ENCODE measurements at places on chromosomes 13 and 19. TPM values are rescaled to one million over a fixed set of nuclear protein-coding genes. Genes with fewer than 3 reads are reported as not detected.

DNA sequence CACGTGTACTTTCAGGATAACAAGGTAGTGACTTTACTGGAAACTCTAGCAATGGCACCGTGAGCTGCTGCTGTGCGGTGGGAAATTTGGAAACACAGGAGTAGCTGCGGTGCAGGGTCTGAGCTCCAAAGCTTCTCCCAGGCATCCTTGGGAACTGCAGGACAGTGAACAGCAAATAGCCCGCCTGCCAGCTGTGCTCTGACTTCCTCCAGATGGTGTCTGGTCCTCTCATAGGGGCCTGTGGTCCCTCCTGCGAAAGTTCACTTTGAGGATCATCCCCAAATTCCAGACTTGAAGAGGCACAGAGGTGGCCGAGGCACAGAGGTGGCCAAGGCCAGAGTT, 287.3 kb upstream of the MAB21L1 start:
- no peaks in the 10 kb centered on the region for H3K36me3 ChIP-seq
- no peaks in the 10 kb centered on the region for H3K27me3 ChIP-seq
- no peak overlapping the region for H3K4me3 ChIP-seq
- DNase-seq = no peak
- H3K27ac ChIP-seq = no peak overlapping the region

DNA sequence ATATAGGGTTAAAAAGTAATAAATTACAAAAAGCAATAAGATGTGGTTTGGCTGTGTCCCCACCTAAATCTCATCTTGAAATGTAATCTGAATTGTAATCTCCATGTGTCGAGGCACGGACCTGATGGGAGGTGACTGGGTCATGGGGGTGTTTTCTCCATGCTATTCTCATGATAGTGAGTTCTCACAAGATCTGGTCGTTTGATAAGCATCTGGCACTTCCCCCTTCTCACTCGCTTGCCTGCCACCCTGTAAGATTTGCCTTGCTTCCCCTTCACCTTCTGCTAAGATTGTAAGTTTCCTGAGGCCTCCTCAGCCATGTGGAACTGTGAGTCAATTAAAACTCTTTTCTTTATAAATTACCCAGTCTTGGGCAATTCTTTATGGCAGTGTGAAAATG, 577.4 kb downstream of the TBC1D4 start:
- no peaks in the 10 kb centered on the region for H3K4me1 ChIP-seq
- H3K27ac ChIP-seq = no peak overlapping the region
- H3K36me3 ChIP-seq = no peaks in the 10 kb centered on the region
- no peaks in the 10 kb centered on the region for H3K27me3 ChIP-seq

The ZNF790 gene
- 5.9 TPM for total RNA-seq

The CEACAM8 gene
- total RNA-seq = not detected

DNA sequence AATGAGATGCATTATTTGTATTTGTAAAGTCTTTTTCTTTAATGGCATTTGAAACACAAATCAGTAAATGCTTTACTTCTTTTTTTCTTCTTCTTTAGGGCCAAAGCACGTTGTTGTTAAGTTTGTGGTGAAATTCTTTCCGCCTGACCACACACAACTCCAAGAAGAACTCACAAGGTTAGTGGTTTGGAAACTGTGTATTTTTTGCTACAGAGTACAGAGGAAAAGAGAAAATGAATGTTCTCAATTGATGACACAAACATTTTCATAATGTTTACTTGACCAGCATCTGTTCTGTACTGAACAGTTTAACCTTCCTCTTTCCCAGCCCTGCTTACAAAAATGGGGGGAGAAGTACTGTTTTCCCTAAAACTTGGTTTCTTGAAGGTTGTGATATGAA, 190.9 kb upstream of the RNF113B start:
- H3K4me1 ChIP-seq = peaks cover 3% of the 10 kb centered on the region
- H3K27me3 ChIP-seq = no peaks in the 10 kb centered on the region
- no peak overlapping the region for H3K27ac ChIP-seq
- no peak for DNase-seq
- H3K4me3 ChIP-seq = no peak overlapping the region
- no peaks in the 10 kb centered on the region for H3K36me3 ChIP-seq

- no peaks in the 10 kb centered on the region for H3K4me1 ChIP-seq
- H3K27me3 ChIP-seq = no peaks in the 10 kb centered on the region
- no peak for DNase-seq
- H3K27ac ChIP-seq = no peak overlapping the region
- H3K36me3 ChIP-seq = no peaks in the 10 kb centered on the region
- H3K4me3 ChIP-seq = no peak overlapping the region
Observed at GRCh38 chr13:86541461-86541860, 742.2 kb upstream of the SLITRK6 start.

The UBE2L5 gene
- total RNA-seq = 0.21 TPM

- no peak for DNase-seq
- no peaks in the 10 kb centered on the region for H3K4me1 ChIP-seq
- H3K36me3 ChIP-seq = no peaks in the 10 kb centered on the region
- no peak overlapping the region for H3K27ac ChIP-seq
- H3K4me3 ChIP-seq = no peak overlapping the region
Observed at GRCh38 chr13:93637852-93638251, 411.2 kb downstream of the GPC6 start.

- H3K4me3 ChIP-seq = no peak overlapping the region
- H3K27ac ChIP-seq = no peak overlapping the region
- no peaks in the 10 kb centered on the region for H3K36me3 ChIP-seq
- H3K4me1 ChIP-seq = peaks cover 6% of the 10 kb centered on the region
- no peaks in the 10 kb centered on the region for H3K27me3 ChIP-seq
- DNase-seq = no peak
Observed at GRCh38 chr13:50509167-50509566, 334.3 kb downstream of the DLEU7 start.

- no peaks in the 10 kb centered on the region for H3K27me3 ChIP-seq
- H3K36me3 ChIP-seq = no peaks in the 10 kb centered on the region
- peaks cover 20% of the 10 kb centered on the region for H3K4me1 ChIP-seq
- DNase-seq = no peak
- peak overlapping the region; percentile 79 for H3K27ac ChIP-seq
- no peak overlapping the region for H3K4me3 ChIP-seq
Observed at GRCh38 chr13:98485561-98485960, 91.3 kb downstream of the STK24 start.

- H3K4me1 ChIP-seq = no peaks in the 10 kb centered on the region
- no peaks in the 10 kb centered on the region for H3K36me3 ChIP-seq
- H3K4me3 ChIP-seq = no peak overlapping the region
- no peaks in the 10 kb centered on the region for H3K27me3 ChIP-seq
- DNase-seq = no peak
- H3K27ac ChIP-seq = no peak overlapping the region
Observed at GRCh38 chr13:45595965-45596364, 19.6 kb downstream of the ERICH6B start.

The KCNC3 gene
- total RNA-seq = 0.85 TPM

- H3K27me3 ChIP-seq = no peaks in the 10 kb centered on the region
- DNase-seq = no peak
- H3K27ac ChIP-seq = no peak overlapping the region
- H3K4me3 ChIP-seq = no peak overlapping the region
- H3K4me1 ChIP-seq = no peaks in the 10 kb centered on the region
Observed at GRCh38 chr19:19217099-19217498, 5.3 kb downstream of the NCAN start.

GRCh38 chr19:2529473-2529918, 53.6 kb downstream of the GADD45B start:
- H3K4me3 ChIP-seq = no peak overlapping the region
- no peak overlapping the region for H3K27ac ChIP-seq
- H3K4me1 ChIP-seq = no peaks in the 10 kb centered on the region
- no peak for DNase-seq
- no peaks in the 10 kb centered on the region for H3K27me3 ChIP-seq

GRCh38 chr19:32458500-32459123, 53.0 kb downstream of the DPY19L3 start:
- H3K4me3 ChIP-seq = no peak overlapping the region
- no peak for DNase-seq
- no peaks in the 10 kb centered on the region for H3K27me3 ChIP-seq

The LILRB3 gene
- 5.3 TPM for total RNA-seq

The KIR2DL3 gene
- not detected for total RNA-seq

- no peaks in the 10 kb centered on the region for H3K4me1 ChIP-seq
- H3K27me3 ChIP-seq = no peaks in the 10 kb centered on the region
- no peak overlapping the region for H3K27ac ChIP-seq
- H3K4me3 ChIP-seq = no peak overlapping the region
- no peak for DNase-seq
Observed at GRCh38 chr13:28851422-28851821, 31.3 kb downstream of the MTUS2 start.

DNA sequence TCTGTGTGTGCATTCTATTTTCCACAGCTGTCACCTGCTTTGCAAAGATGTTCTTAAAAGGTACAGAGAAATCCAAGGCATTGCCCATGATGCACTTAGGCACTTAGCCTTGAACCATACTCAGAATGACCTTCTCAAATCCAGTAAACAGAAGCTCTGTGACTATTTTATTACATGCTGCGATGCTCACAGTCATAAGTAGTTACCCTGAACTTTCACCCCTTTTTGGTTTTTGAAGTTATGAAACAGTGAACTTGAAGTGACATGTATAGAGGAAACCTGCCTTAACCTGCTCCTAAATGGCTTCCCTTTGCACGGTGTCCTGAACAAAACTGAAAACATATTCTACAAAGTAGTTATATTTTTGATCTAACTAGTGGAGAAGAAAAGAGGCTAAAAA, 100.4 kb downstream of the SLC10A2 start:
- no peak for DNase-seq
- H3K27ac ChIP-seq = no peak overlapping the region
- no peaks in the 10 kb centered on the region for H3K27me3 ChIP-seq
- H3K4me3 ChIP-seq = no peak overlapping the region

The TRIP10 gene
- 144 TPM for total RNA-seq

GRCh38 chr13:84867246-84867645, 932.0 kb downstream of the SLITRK6 start:
- no peaks in the 10 kb centered on the region for H3K4me1 ChIP-seq
- no peak overlapping the region for H3K4me3 ChIP-seq
- no peaks in the 10 kb centered on the region for H3K27me3 ChIP-seq

DNA sequence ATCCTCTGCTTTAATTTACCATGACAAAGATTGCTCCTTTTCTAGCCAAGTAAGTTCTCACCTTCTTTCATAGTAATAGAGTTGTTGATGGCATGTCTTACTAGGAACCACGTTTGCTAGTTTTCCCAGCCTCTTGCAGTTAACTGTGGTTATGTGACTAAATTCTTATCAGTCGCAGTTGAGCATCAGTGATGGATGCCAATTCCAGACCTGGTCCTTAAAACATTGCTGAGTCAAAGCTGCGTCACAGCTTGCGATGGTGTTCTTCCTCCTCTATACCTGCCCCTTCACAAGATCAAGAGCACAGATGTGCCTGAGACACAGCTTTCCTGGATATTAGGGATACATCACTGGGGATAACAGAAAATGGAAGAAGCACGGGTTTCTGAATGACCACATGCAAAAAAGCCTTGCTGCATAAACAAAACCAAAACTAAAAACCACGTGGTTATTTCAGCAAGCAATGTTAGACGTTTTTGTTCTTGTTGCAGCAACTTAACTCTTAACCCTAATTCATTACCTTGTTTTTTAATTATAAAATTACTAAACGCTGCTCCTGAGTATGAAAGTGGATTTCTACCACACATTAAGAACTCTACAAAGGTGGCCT, 97.6 kb upstream of the DACH1 start:
- H3K27ac ChIP-seq = no peak overlapping the region
- DNase-seq = no peak
- H3K4me3 ChIP-seq = no peak overlapping the region
- H3K36me3 ChIP-seq = no peaks in the 10 kb centered on the region
- no peaks in the 10 kb centered on the region for H3K27me3 ChIP-seq

DNA sequence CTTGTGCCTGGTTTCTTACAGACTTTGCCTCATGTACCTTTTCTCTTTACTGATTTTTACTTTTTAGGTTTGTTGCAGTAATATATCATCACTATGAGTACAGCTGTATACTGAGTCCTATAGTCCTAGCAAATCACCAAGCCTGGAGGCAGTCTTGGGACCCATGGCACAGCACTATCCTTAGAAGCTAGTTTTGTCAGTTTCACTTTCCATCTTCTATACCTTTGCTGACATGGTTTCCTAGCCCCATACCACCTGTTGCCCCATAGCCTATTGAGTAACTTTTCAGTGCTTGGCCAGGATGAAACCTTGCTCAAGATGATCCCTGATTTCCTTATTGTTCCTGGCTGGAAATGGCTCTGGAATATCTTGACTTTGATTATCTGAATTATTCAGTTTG, 826.4 kb downstream of the GPC5 start:
- no peak overlapping the region for H3K27ac ChIP-seq
- no peaks in the 10 kb centered on the region for H3K4me1 ChIP-seq
- H3K36me3 ChIP-seq = no peaks in the 10 kb centered on the region
- no peaks in the 10 kb centered on the region for H3K27me3 ChIP-seq
- no peak for DNase-seq

The ITGBL1 gene
- total RNA-seq = not detected

The SERP2 gene
- total RNA-seq = 5.3 TPM

DNA sequence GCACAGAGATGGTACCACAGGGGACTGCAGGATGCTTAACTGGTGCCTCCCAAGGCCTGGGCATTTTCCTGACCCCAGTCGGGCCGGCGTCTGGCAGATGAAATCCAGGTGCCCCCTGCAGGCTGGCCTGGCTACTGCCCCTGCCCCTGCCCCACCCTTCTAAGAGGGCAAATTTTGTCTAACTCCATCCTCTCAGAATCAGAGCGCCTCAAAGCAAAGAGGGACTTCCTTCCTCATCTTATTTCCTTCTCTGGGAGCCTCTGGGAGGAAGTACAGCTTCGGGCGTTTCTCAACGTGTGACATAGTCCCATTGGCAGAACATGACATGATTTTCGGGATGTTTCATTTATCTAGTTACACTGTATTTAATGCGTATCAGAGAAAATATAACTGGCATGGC, 2.7 kb downstream of the PRKACA start:
- H3K27ac ChIP-seq = peak overlapping the region; percentile 81
- no peak overlapping the region for H3K4me3 ChIP-seq
- H3K4me1 ChIP-seq = peaks cover 39% of the 10 kb centered on the region
- H3K27me3 ChIP-seq = no peaks in the 10 kb centered on the region
- no peaks in the 10 kb centered on the region for H3K36me3 ChIP-seq
- DNase-seq = no peak

DNA sequence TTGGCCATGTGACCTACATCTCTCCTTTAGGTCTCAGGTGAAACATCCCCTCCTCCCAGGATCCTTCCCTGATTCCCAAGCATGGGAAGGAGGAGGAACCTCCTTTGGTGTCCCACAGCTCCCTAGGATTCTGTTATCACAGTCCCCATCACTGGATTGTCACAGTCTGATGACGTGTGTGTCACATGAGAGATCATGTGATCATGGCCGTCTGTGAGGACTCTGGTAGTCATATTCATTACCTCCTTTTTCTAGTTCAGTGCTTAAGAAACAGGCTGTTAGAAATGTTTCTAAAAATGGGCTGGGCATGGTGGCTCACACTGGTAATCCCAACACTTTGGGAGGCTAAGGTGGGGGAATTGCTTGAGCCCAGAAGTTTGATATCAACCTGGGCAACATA, 3.0 kb downstream of the DHX34 start:
- H3K4me1 ChIP-seq = peaks cover 10% of the 10 kb centered on the region
- H3K36me3 ChIP-seq = no peaks in the 10 kb centered on the region
- H3K27ac ChIP-seq = no peak overlapping the region
- H3K4me3 ChIP-seq = no peak overlapping the region
- no peaks in the 10 kb centered on the region for H3K27me3 ChIP-seq

The CACNG7 gene
- not detected for total RNA-seq

The IL17D gene
- total RNA-seq = not detected

The ZNF415 gene
- total RNA-seq = 19.5 TPM

The ZIC2 gene
- not detected for total RNA-seq

- H3K27me3 ChIP-seq = no peaks in the 10 kb centered on the region
- H3K27ac ChIP-seq = no peak overlapping the region
- DNase-seq = no peak
Observed at GRCh38 chr19:47002106-47002766, 17.4 kb upstream of the NPAS1 start.

Measured in uterus (tissue), 4 donors.